ENCODE measurements at places on chromosomes 2 and 18.

DNA sequence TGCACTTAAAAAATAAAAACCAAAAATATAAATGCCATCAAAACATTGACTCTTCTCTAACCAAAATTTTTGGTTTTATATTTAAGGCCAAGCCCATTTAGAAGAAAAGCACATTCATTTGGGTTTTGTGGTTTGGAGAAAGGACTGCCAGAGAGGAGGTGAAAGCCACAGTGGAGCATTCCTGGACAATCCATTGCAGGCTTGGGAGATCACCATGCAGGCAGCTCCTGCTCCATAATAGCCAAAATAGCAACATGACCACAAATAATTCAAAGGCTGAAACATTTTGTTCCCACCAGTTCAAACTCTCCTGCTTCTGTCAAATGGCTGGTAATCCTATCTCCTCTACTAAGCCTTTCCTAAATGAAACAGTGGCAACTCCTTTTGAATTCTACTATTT is 73.5 kb downstream of the GALNT3 start:
- no peak for DNase-seq

- DNase-seq, result no peak
These were observed 48.1 kb downstream of the PDE1A start for GRCh38 chr2:182378759-182379158.

- no peak for DNase-seq
These were observed 35.6 kb downstream of the CYB5A start for GRCh38 chr18:74256190-74256589.

- DNase-seq, result no peak
These were observed 302.5 kb upstream of the EPC2 start for GRCh38 chr2:148342086-148342485.

DNA sequence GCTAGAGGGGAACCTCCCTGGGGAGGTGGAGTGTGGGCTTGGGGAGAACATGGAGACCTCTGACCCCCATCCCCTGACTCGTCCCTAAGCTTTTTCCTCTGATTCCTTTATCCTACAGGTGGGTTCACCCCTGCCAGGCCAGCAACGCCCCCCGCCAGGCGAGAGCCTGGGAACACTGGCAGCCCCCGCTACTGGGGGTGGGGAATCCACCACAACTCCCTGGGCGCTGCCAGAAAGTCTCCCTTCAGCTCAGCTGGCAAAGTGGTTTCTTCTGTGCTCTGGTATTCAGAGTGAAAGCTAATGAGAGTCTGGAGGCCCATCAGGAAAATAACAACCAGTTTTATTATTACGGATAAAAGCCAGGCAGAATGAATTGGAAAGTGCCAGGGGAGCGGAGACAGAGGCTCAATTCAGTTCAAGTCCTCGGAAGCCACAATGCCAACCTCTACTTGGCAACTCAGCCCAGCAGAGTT is 2.8 kb downstream of the DIPK1C start:
- no peak for DNase-seq

DNA sequence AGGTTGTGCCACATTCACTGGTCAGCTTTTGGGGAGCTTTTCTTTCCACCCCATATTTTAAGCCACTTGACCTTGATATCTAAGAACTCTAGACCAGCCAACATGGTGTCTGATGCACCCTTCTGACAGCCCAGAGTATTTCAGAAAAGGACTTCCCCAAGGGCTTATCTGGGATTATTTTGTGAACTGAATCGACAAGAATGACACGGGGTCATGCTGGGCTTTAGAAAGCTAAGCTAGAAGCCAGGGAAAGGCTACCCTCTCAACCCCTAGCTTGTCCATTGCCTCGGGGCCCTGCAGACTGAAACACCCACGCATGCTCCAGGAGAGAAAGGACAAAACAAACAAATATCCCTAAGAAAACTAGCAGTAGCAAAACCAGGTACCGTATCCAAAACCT is 16.0 kb downstream of the SLC4A5 start:
- no peak for DNase-seq

DNA sequence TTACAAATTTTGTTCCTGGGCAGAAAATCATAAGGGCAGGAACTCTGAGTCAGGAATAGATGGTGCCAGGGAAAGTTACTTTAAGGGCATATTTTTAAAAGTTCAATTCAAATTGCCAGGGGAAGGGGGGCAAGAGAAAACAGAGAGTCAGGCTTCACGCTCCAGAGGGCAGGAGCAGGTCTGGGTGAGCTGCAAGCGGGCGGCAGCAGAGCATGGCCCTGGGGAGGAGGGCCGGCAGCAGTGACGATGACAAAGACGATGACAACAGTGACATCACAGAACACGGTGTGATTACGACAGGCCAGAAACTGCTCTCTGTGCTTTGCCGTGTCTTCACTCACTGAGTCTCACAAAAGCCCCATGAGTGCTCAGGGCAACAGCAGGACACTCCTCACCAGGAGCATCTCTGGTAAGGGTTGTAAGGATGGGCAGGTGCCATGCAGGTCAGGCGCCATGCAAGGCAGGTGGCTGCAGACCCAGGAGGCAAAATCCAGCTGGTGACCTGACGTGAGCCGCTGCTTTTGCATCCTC is 23.3 kb downstream of the CHST10 start:
- no peak for DNase-seq

GRCh38 chr2:1607236-1607920 is 136.9 kb downstream of the PXDN start:
- no peak for DNase-seq

DNA sequence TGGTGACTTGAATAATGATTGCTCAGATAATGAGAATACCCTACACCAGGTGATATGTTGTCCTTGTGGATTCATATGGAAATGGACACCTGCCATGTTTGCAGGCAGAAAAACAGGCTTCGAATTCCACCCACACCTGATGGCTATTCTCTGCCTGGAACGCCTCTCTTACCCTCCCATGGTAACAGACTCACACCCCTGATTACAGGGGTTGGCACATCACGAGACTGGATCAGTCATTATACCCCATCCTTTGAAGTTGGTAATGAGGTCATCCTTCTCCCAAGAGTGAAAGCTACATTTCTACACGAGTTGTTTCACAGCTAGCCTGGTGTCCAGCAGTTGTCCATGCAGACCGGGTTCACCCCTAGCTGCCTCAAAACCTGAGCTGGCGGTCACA is 71.4 kb upstream of the MBOAT2 start:
- DNase-seq, result no peak

DNA sequence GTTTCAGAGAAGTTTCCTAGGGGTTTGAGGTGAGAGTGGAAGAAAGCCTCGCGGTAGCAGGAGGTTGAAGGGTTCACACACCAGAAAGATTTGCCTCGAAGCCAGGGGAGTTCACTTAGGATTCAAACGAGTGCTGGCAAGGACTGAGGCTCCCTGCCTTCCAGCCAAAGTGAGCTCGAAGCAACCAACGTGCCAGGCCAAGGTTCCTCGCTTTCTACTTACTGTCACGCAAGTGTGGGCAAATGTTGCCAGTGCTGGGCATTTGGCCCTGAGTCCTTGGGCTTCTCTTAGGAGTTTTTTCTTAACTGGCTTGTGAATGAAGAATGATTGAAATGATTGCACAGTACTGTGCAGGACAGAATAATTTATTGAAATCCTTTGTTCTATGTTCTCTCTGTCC is 53.6 kb downstream of the TMEM178A start:
- DNase-seq, result no peak

GRCh38 chr2:42777883-42778805 is 14.2 kb upstream of the OXER1 start:
- no peak for DNase-seq

GRCh38 chr18:78736015-78736690 is 243.5 kb upstream of the SALL3 start:
- no peak for DNase-seq

DNA sequence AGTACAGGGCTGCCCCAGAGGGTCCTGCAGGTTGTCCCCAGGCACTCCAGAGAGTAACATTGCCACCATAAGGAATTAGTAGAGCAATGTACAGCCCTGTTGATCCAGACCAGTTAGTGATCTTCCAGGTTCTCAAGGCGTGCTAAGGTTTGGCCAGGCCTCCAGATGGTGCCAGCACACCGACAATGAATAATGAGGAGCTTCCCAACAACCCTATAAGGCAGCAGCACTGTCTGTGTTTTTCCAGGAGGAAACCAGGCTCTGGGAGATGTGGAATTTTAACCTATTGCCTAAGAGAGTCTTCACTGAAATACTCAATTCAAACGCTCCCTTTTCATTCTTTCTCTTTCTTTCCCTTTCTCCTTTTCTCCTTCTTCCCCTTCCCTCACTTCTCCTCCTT is 122.1 kb downstream of the MGAT5 start:
- DNase-seq, result no peak

All from stimulated activated CD4-positive, alpha-beta T cell treated with anti-CD3 and anti-CD28 coated beads, Interleukin-4, amount 100 ng/mL, for 24 hours (primary cell).